Right cardiac atrium (tissue), 5 donors: ENCODE measurements at places on chromosomes 5 and 9.

DNA sequence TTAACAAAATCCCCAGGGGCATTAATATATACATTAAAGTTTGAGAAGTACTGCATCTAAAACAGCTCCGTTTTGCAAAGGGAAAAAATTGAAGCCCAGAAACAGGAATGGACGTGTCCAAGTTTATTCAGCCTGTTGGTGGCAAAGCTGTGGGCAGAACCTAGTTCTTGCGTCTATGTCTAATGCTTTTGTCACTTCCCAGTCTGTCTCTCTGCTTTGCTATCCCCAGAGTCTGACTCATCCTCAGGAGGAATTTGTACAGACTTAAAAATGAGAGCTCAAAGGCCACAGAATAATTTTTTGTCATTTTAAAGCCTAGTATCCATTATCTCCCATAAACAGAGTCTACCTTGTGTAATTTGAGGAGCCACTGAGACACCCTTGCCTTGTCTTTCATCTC is 330.9 kb upstream of the GRIA1 start:
- no peak for DNase-seq

DNA sequence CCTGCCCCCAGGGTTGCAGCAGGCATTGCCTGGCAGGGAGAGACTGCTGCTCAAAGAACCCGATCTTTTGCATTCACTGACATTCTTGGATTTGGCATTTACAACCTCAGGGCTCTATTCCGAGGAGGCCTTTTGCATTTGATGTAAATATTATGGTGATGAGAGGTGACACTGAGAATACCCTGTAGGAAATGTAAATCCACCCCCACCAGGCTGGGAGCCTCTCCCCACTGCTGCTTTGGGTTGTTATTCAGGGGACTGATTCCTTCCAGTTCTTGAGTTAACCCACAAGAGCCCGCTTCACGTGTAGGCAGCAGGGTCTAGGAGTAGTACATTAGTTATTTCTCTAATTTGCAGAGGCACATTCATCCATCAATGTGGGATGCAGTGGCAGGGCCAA is 55.5 kb upstream of the ARAP3 start:
- DNase-seq: no peak

- no peak for DNase-seq
Measured at GRCh38 chr5:132674671-132675506, 1.1 kb downstream of the IL4 start.

DNA sequence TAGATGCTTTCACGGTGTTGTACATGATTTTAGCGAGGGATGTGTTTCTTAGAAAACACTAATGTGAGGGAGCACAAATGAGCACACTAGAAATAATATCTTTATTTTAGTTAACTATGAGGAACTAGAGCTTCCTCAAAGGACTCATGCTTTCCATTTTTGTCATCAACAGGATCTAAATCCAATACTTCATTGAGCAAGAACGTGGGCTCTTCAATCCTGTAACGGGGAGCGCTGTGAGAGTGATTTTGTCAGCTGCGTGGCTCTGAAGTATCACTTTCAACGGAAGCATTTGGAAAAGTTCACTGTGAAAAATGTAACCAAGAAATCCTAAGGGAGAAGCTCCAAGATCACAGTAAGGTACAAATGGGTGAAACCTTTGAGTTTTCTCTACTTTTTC is 93.2 kb downstream of the LIX1 start:
- DNase-seq: no peak

DNA sequence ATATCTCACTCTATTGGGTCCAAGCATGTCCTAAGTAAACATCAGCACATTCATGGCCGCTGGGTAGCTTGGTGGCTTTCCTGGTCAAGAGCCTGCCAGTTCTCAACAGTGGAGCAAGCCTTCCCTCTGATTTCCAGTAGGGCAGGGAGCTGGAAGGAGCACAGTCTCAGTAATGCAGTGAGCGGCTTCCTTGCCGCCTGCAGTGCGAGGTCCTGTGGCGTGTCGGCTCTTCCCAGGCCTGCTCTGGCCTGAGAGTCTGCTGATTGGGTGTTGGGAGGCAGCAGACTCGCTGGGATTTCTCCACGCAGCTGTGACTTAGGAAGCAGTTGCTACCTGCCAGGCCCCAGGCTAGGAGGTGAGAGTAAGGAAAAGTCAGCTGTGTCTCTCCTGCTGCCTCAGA is 51.3 kb downstream of the SPTAN1 start:
- no peak for DNase-seq

DNA sequence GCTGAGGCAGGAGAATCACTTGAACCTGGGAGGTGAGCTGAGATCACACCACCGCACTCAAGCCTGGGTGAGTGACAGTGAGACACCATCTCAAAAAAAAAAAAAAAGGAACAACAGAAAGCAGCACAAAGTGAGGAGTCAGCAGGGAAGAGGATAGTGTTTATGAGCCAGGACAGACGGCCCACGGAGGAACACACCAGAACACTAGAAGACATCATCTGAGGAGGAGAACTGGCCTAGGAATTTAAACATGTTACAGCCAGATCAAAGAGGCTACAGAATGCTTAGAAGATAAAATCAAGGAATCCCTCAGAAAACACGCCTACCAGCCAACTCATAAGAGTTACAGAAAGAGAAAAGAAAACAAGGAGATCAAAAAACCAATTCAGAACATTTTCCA is 12.2 kb downstream of the UBAC1 start:
- no peak for DNase-seq

DNA sequence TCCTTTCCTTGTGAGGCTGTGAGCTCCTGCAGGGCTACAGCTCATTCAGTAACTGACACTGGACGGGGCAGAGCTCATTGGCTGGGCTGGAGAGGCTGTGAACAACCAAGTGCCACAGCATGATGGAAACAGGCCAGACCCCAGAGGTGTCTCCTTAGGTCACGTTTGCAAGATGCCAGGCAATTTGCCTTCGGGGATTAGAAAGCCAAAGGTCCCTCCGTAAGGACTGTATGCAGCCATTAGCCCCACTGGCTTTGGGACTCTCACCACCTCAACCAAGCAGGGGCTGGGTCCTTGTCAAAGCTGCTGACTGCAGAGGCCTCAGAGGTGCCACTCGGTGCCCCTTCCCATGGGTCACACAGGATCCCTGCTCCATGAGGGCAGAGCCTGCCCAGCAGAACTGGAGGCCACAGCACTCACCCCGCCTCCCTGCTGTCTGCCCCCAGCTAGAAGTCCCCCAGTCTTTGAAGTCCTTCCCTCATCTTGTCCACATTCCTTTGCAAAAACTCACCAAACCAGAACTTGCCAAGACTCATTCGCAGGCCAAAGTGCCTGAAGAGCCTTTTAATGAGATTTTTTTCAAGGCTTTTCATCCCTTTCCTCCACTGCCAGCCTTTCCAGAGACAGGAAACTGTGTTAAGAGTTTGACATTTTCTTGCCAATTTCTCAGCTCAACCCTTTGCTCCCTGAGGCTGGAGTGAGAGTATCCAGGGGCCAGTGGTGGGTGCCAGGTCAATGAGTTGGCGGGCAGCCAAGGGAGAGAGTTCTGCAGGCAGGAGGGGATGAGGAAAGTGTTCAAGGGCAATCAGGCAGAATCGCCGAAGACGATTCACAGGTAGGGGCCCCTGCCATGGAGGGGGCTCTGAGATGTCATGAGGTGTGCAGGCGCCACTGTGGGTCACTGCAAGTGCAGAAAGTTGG is 39.7 kb upstream of the SLC25A51 start:
- peak; percentile 74 for DNase-seq

- no peak for DNase-seq
Measured at GRCh38 chr9:35395076-35395705, 94.7 kb upstream of the RUSC2 start.

DNA sequence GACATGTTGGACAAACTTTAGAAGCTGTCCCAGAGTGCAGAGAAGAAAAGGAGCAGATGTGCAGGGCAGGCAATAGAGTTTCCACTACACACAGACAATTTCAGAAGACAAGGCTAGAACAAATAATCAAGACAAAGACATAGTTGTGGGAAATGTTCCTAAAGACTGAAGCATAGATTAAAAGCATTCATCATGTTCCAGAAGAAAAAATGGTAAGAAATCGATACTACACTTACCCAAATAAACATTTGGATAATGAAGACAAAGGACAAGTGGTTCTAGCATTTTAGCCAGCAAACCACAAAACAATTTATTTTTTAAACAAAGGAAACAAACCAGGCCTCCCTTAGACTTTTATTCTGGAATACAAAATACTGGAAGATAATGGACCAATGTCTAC is 97.9 kb downstream of the FSTL4 start:
- no peak for DNase-seq

- DNase-seq: no peak
Measured at GRCh38 chr9:81652058-81652687, 37.2 kb downstream of the TLE1 start.

DNA sequence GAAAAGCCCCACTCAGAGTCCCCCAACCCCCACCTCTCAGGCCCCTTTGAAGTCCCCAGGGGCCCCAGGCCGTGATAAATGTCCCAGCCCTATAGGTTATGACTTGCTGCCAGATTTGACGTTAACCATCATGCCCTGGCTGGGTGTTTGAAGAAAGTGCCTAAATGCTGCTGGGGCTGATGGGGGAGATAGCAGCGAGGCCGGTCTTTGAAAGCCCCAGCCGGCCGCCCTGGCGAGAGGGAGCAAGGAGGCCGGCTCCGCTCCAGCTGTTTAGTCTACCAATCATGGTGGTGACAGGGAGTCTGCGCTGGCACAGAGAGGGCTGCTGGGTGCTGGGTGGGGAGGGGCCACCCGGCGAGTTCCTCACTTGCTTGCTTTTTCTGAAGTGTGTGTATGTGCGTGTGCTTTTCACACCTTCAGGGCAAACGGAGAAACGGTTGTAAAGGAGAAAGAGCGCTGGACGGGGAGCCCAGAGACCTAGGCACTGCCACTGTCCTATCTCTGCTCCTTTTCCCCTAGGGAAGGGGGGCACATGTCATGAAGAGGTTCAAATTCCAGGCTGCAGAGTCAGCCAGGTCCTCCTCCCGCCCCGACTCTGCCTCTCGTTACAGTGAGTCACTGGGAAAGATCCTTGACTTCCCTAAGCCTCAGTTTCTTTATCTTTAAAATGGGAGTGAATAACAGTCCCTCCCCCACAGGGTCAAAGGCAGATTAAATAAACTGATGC is 126.1 kb upstream of the HAND1 start:
- peak; percentile 39 for DNase-seq

DNA sequence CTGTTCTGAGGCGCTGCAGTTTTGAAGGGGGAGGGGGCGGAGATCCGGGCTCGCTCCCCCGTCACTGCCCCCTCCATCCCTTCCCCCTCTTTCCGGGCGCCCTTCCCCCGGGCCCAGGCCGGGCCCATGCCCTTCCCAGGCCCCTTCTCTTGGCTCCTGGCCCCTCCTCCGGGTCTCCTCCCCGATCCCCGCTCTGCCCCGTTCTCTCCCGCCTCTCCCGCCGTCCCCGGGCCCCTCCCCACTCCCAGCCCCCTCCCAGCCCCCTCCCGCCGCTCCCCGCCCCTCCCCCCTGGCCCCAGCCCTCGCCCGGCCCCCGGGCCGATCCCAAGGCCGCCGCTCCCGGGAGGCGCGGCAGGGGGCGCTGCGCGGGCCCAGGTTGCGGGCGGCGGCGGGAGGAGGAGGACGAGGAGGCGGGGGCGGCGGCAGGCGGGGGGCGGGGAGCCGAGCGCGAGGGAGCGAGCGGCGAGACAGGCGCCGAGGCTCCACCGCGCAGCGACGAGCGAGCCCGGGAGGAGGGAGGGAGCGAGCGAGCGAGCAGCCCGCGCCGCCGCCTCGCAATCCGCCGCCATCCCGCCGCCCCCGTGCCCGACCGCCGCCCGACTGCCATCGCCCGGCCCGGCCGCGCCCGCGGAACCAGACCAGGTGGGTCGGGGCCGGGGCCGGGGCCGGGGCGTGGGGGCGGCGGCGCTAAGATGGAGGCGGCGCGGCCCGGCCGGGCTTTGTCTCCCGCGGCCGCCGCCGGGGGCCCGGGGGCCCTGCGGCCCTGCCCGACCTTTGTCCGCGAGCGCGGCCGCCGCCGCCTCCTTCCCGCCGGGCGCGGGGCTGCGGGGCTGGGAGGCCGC is at the start of gene PRRC2B:
PRRC2B (plus strand) TSS at position 465 of the 842 bp plus-strand sequence. CDS start 36,059 bp downstream, outside the sequence.
- DNase-seq: peak; percentile 96

DNA sequence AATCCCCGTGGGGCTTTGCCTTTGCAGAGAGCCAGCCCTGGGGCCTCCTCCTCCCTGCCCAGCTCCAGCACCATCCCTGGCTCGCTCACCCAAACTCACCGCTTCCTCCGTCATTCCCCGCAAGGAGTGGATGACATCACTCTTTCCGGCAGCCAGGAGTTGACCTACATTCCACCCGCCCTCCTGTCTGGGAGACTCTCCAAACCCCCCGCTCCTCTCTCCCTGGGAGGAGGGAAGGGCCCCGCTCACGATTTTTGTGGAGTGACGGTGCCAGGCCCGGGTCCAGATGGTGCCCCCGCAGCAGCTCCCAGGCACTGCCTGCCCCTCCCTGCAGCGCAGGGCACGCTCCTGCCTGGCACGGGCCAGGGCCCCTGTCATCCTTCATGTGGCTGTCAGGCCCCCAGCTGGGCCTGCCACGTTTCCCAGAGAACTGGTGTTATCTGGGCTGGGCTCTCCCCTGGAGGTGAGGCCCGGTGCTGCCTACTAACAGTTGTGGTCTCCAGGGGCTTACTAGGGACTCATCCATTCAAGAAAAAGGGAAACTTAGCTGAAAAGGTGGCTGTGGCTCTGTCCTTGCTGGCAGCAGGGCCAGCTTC is 52.3 kb downstream of the NTNG2 start:
- peak; percentile 85 for DNase-seq

DNA sequence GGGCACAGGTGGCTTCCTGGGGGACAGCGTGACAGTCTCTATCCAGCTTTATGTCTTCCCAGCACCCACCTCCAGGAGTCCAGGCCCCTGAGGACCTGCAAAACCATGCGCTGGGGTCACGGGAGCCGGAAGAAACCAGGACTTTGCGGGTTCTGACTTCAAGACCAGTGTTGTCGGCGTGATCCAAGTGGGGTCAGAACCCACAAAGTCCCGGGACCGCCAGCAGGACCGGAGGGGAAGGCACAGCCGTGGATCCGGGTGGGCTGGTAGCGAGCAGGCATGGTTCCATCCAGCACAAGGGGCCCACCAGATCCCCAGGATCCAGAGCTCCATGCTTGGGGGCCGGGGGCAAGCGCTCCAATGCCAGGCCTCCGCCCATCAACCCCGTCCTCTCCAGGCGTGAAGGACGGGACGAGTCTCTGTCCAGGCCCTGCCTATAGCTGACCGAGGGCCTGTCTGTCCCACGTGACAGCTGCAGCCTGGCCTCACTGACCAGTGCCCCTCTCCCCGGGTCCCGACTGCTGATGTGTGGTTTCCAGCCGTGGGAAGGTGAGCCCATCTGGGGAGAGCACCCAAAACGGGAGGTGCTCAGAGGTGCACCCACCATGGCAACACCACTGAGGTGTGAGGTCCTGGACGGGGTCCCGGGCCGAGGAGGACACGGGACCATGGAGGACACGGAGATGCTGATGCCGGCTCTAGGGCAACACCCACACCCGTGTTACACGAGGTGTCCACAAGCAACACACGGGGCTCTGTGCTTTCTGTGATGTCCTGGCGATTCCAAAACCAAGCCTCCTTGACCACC is 48.9 kb downstream of the SLC12A7 start:
- DNase-seq: peak; percentile 12

- DNase-seq: no peak
Measured at GRCh38 chr5:158953929-158954534, 145.7 kb downstream of the EBF1 start.
